ENCODE measurements at places on chromosomes 12 and 14. TPM values are rescaled to one million over a fixed set of nuclear protein-coding genes. Genes with fewer than 3 reads are reported as not detected.

The EXOC3L4 gene
- 6.7 TPM for total RNA-seq

The GLT1D1 gene
- not detected for total RNA-seq

The ASCL1 gene
- total RNA-seq = not detected

The BEST3 gene
- 1.5 TPM for total RNA-seq

The NEMP1 gene
- 40.1 TPM for total RNA-seq

DNA sequence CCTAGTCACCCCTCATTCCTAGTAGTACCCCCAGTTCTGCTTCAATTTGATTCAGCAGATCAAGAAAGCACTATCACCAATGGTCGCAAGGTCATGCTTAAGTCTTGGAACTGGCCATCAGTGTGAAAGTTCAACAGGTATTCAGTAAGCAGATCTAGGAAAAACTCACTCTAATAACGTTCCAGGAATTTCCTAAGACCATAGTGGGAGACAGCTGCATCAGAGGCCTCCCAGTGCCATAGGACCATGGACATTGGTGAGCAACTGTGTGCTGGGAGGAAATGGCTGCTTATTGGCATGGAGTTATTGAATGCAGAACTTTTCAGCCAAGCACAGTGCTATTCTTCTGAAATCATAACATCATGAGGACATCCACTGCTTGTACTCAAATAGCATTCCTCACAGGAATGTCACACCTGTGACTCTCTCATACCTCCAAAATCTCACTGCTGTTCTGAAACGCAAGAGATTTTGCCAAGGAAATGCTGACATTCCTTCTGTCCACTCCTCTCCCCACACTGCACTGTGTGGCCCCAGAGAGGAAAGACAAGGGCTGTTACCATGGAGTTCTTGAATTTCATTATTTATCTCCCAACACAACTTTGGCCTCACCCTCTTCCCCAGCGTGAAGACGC is 30.9 kb upstream of the MDM2 start:
- DNase-seq = no peak

DNA sequence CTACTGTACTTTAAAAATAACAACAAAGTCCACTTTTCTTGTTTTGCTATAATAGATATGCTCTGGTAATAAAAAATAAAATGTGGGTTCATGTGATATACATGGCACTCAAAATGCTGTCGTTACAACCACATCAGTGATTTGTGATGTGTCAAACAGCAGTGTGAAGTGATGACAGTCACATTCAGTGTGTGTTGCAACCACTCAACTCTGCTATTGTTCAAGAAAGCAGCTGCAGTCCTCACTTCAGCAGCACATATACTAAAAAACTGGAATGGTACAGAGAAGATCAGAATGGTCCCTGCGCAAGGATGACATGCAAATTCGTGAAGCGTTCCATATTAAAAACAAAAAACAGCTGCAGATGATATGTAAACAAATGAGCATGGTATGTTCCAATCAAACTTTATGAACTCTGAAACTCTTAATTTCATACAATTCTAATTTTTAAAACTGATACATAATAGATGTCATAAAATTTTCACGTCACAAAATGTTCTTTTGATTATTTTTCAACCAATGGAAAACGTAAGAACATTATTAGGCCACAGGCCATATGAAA is 6.7 kb downstream of the TRMT5 start:
- no peak for DNase-seq

GRCh38 chr14:91090743-91091142 is 23.1 kb upstream of the DGLUCY start:
- no peak for DNase-seq

DNA sequence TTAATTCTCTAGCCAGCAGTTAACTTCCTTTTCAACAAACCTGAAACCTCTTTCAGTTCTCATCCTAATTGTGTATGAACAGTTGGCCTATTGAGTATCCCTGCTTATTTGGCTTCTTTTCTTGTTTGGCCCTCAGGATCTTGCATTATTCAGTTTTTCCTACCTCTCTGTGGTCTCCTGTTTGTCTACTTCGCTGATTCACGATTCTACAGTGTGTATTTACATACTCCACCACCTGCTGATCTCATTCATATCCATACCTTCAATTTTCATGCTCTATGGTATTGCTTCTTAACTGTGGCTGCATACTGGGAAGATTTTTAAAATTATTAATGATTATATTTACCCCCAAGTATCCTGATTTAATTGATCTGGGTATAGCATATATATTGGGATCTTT is 56.4 kb downstream of the RASSF9 start:
- DNase-seq = no peak

DNA sequence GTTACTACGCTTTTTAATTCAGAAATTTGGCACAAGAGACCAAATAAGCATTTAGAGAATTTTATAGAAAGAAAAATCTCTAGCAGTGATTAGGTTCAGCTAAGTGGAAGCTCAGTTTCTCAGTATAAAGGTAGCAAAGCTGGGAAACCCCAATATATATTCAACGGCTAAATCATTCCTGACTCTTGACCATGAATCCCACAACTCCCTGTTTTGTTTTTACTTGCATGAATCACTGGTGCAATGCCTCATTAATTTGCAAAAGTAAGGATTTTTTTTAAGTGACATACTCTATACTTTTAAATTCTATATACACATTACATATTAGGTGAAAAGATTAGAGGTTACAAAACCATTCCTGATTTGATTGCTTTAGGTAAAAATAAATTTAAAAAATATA is 74.3 kb upstream of the PLEKHG7 start:
- no peak for DNase-seq

- no peak for DNase-seq
Measured at GRCh38 chr14:88225721-88226120, 97.3 kb downstream of the KCNK10 start.

DNA sequence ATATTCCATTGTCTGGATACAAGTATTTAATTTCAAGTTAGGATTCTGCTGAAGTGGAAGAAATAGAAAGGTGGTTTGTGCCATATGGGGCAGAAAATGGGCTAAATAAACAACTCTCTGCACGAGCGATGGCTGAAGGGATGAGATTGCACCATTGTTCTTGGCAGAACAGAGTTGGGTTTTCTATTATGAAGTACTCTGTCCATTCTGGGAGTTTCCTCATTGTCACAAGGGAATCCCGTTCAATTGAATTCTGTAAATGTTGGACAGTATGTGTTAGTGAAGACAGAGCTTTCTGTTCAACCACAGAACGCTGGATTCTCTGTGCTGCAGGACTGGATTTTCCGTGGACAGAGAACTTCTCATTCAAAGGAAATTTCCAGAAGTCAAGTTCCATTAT is 345.5 kb upstream of the PRICKLE1 start:
- DNase-seq = no peak

- no peak for DNase-seq
Measured at GRCh38 chr12:54393207-54393609, 8.7 kb upstream of the ZNF385A start.

- DNase-seq = peak; percentile 87
Measured at GRCh38 chr12:6927379-6928021, at the start of gene ATN1. TSS of gene ATN1 (plus strand) at chr12:6927959. CDS start at chr12:6934002, 6,043 bp downstream.

- DNase-seq = peak; percentile 66
Measured at GRCh38 chr12:124321040-124321481, 26.2 kb downstream of the RFLNA start.

DNA sequence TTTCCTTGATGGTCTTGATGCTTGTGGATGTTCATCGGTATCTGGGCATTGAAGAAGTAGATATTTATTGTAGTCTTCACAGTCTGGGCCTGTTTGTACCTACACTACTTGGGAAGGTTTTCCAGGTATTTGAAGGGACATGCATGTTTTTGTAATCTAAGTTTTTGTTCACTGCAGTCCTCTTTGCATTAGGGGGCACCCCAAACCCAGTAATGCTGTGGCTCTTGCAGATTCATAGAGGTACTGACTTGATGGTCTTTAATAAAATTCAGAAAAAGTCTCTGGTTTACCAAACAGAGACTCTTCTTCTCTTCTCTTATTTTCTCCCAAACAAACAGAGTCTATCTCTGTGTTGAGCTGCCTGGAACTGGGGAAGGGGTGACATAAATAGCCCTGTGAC is 150.9 kb upstream of the SLC16A7 start:
- no peak for DNase-seq

- DNase-seq = no peak
Measured at GRCh38 chr12:57552306-57552651, 2.4 kb downstream of the KIF5A start.

- peak; percentile 39 for DNase-seq
Measured at GRCh38 chr14:93648440-93649168, 139.7 kb downstream of the PRIMA1 start.
